ENCODE measurements at places on chromosomes 5 and 9.

- DNase-seq, result no peak
These were observed 202.6 kb downstream of the ARRDC3 start for GRCh38 chr5:91180506-91180905.

DNA sequence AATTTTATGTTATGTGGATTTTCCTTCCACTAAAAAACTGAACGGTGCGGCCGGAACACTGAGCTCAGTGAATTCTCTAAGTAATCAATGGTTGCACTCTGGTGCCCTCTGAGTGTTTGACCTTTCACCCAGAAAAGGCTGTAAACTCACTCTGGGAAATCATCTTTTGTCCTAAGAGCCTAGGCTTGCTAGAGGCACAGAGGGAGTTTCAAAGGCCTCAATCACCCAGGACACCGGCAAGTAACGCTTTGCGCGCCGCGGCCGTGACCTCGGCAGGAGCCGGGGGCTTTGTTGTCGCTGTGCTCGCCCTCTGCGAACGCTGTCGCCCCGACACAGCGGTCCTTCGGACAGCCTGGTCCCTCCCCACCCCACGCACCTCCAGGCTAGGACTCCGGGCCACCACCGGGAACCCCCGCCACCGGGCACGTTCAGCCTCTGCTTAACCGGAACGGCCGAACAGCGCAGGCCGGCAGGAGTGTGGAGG lies 703 bp downstream of the ISCA1 start:
- peak; percentile 11 for DNase-seq

GRCh38 chr9:35350212-35350611 lies 139.7 kb upstream of the RUSC2 start:
- DNase-seq, result no peak

- DNase-seq, result peak; percentile 22
These were observed 445.0 kb upstream of the TRPC7 start for GRCh38 chr5:136810261-136810801.

GRCh38 chr9:77454663-77455062 lies 193.5 kb downstream of the GNA14 start:
- DNase-seq, result no peak

- DNase-seq, result peak; percentile 84
These were observed 87.9 kb downstream of the CEMIP2 start for GRCh38 chr9:71680189-71680980.

DNA sequence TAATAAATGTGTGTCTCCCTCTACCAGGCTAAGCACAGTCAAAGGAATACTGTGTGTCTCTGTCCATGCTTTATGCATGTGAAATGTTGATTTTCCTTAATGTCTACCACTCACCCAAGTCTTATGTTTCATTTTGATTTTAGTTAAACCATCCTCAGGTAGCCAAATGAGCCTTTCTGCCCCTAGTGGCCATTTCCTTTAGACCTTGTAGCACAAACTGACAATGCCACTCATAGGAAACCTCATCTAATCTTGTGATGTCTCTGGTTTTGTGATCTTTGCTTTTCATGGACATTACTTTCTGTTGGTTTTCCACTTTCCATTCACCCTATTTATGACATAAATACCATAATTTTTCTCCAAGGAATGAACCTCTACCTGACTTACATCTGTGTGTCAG lies 820.8 kb downstream of the MAT2B start:
- no peak for DNase-seq

GRCh38 chr9:1216532-1216931 lies 166.4 kb downstream of the DMRT2 start:
- DNase-seq, result no peak

- DNase-seq, result no peak
These were observed 450.0 kb downstream of the SPATA31D1 start for GRCh38 chr9:82438581-82438980.

All from amniotic epithelial cell (primary cell).